ENCODE measurements at places on chromosomes 13 and 19. TPM values are rescaled to one million over a fixed set of nuclear protein-coding genes. Genes with fewer than 3 reads are reported as not detected.

GRCh38 chr13:34335014-34336007 lies 517.4 kb downstream of the RFC3 start:
- no peak for DNase-seq
- no peaks in the 10 kb centered on the region for H3K4me1 ChIP-seq
- H3K27ac ChIP-seq, result no peak overlapping the region
- no peak overlapping the region for H3K4me3 ChIP-seq
- no peaks in the 10 kb centered on the region for H3K36me3 ChIP-seq

- peak overlapping the region; percentile 94 for H3K27ac ChIP-seq
- H3K36me3 ChIP-seq, result no peaks in the 10 kb centered on the region
- H3K4me3 ChIP-seq, result peak overlapping the region; percentile 94
- peaks cover 15% of the 10 kb centered on the region for H3K4me1 ChIP-seq
- H3K27me3 ChIP-seq, result no peaks in the 10 kb centered on the region
Measured at GRCh38 chr19:35002037-35002535, 2.0 kb downstream of the GRAMD1A start.

DNA sequence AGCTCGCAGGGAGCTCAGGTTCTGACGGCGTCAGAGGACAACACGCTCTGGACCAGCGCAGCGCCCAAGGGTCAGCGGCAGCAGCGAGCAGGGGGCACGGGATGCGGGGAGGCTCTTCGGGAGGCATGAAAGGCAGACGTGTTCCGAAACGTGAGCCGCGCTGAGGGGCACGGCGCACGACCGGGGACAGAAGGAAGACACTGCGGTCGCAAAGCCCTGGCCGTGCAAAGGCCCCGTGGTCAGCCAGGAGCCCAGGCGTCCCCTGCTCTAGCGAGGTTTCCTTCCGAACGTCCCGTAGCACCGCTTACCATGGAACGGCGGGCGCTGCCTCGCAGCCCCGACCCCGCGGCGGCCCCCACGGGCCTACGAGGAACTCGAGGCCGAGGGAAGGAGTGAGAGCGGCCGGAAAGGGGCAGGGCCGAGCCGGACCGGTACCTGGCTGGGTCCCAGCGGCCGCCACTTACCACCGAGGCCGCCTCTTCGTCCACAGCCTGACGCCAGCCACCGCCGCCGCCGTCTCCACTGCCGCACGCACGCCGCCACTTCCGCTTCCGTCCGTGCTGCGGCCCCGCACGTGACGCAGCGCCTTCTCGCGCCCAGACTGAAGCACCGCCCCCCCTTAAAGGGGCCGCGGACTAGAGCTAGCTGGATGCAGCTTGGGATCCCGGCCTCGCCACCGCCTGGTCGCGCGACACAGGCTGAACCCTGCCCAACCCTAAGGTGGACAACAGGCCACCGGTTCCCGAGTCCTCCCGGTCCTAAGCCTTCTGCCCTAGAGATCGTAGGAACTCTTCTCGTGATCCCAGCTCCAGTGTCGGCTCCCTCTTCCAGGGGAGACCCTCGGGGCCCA lies 9.4 kb downstream of the ABHD17A start:
- DNase-seq, result peak; percentile 93
- H3K4me3 ChIP-seq, result peak overlapping the region; percentile 97
- H3K4me1 ChIP-seq, result peaks cover 36% of the 10 kb centered on the region

- peaks cover 25% of the 10 kb centered on the region for H3K36me3 ChIP-seq
- no peak for DNase-seq
- H3K4me3 ChIP-seq, result peak overlapping the region; percentile 89
- H3K4me1 ChIP-seq, result peaks cover 5% of the 10 kb centered on the region
- no peaks in the 10 kb centered on the region for H3K27me3 ChIP-seq
Measured at GRCh38 chr19:2820112-2820702, 539 bp downstream of the ZNF554 start.

DNA sequence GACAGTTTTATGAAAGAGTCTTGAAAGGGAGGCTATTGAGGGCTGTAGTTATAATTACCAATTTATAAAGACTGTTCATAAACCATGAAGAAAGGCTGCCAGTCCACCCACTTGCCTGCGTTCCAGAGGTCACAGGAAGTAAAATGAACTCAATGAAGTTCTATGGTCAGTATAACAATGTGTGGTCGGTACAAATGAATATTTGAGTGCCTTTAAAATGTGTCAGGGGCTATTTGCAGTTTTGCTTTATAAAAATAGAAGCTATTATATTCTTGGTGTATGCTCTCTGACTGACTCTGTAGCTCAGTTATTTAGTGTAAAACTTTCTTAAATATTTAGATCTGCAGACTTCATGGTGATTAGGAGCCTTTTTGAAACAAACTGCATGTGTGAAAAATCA lies 47.0 kb downstream of the ESD start:
- H3K36me3 ChIP-seq, result peaks cover 38% of the 10 kb centered on the region
- H3K27ac ChIP-seq, result no peak overlapping the region
- no peak for DNase-seq
- H3K4me3 ChIP-seq, result no peak overlapping the region
- H3K27me3 ChIP-seq, result no peaks in the 10 kb centered on the region

DNA sequence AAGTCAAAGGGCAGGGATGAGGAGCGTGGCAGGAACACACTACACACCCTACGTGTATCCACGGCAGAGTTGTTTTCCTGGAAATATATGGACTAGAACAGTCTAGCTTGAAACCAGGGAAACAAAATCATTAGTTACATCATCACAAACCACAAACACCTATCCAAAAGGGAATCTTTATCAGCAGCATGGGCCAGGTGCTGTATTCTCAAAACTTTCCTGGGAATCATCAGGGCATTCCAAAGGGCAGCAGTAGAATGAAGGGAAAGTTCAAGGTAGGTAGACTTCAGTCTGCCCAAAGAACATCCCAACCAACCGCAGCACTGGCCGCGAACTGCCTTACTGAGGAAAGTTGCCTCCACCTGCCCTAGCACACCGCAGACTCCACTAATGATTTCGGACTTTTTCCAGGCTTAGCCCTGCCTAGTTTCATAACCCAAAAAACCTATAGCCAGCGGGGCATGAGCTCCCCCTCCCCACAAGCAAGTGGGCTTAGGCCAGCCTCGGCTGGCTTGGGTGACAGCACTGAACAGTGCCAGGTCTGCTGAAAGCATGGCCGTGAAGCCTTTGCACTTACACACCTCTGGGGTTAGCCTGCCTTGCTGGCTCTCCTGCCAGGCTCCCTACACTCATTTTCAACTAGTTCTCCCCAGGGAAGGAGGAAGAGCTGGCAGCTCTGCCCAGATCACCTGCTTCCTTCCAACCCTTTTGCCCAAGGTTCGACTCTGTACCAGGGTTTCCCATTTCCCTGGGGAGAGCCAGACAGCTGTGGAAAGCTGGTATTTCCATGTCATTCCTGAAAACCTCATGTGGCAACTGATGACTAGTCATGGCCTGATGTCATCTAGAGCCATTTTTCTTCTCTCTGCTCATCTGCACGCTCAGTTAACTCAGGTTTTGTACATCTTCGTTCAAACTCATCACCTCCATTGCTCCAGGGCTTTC lies 77.3 kb upstream of the UBAC2 start:
- H3K27ac ChIP-seq, result no peak overlapping the region
- no peak overlapping the region for H3K4me3 ChIP-seq
- H3K27me3 ChIP-seq, result no peaks in the 10 kb centered on the region
- H3K4me1 ChIP-seq, result no peaks in the 10 kb centered on the region
- no peaks in the 10 kb centered on the region for H3K36me3 ChIP-seq
- no peak for DNase-seq

GRCh38 chr19:6002591-6002990 lies 24.7 kb upstream of the RANBP3 start:
- no peaks in the 10 kb centered on the region for H3K4me1 ChIP-seq
- no peaks in the 10 kb centered on the region for H3K36me3 ChIP-seq
- no peaks in the 10 kb centered on the region for H3K27me3 ChIP-seq
- H3K4me3 ChIP-seq, result no peak overlapping the region

DNA sequence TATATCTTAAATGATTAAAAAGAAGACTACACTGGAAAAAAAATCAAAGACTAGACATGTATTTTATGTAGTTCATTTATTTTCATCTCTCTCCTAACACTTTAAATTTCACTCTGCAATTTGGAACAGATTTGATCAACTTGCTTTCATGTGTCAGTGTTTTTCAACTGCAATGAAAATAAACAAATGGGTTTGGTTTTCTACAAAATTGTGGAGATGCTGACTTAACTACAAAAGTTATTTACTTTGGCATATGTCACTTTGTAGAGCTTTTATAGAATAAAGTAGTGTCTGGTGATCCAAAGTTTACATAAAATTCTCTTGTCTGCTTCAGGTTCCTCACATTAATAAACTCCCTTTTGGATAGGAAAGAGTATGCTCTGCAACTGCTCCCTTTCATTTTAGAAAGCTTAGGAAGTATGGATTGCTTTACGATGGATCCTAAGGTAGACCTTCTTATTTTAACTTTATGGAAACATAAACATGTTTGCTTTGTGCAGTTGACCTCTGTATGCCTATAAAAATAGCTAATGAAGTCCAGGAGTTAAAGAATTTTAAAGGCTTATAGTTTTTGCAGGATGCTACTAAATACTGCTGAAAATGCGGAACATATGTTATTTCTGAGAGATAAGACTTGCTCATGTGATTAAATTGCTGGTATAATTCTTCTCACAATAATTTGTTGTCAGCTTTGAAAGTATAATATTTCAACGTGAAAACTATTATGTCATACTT lies 815.9 kb downstream of the PCDH9 start:
- no peaks in the 10 kb centered on the region for H3K4me1 ChIP-seq
- DNase-seq, result no peak
- H3K4me3 ChIP-seq, result no peak overlapping the region
- no peak overlapping the region for H3K27ac ChIP-seq

DNA sequence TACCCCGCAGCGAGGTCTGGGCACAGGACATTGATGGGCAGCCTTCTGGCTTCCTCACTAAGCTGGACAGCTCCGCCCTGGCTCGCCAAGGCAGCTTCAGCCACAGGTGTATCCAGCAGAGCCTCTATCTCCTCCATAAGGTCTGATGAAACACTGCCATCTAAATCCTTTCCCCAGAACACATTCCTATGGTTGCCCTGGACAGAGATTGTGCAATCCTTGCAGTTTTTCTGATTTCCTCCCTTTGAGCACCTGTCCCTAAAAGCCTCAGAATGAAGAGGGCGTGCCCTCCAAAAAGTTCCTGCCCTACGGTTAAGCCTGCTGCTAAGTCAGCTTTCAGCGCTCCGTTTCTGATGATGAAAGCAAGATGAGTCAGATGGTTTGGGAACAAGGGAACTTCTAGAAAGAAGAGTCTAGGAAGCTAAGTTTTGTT lies 21.0 kb downstream of the CLEC4M start:
- no peak overlapping the region for H3K4me3 ChIP-seq
- DNase-seq, result no peak
- peaks cover 27% of the 10 kb centered on the region for H3K27me3 ChIP-seq
- H3K27ac ChIP-seq, result no peak overlapping the region
- H3K4me1 ChIP-seq, result no peaks in the 10 kb centered on the region

DNA sequence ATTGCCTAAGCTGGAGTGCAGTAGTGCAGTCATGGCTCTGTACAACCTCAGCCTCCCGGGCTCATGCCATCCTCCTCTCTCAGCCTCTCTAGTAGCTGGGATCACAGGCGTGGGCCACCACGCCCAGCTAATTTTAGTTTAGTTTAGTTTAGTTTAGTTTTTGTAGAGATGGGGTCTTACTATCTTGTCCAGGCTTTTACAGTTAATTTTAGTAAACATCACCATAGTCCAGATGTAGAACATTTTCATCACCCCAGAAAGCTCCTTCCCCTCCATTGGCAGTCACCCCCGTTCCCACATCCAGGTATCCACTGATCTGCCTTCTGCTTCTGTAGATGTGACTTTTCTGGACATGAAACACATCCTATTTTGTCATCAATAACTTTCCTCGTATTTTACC lies 41.1 kb downstream of the DNM2 start:
- no peak for DNase-seq
- H3K4me1 ChIP-seq, result peaks cover 10% of the 10 kb centered on the region
- H3K27me3 ChIP-seq, result no peaks in the 10 kb centered on the region
- no peak overlapping the region for H3K27ac ChIP-seq
- no peak overlapping the region for H3K4me3 ChIP-seq
- H3K36me3 ChIP-seq, result no peaks in the 10 kb centered on the region

DNA sequence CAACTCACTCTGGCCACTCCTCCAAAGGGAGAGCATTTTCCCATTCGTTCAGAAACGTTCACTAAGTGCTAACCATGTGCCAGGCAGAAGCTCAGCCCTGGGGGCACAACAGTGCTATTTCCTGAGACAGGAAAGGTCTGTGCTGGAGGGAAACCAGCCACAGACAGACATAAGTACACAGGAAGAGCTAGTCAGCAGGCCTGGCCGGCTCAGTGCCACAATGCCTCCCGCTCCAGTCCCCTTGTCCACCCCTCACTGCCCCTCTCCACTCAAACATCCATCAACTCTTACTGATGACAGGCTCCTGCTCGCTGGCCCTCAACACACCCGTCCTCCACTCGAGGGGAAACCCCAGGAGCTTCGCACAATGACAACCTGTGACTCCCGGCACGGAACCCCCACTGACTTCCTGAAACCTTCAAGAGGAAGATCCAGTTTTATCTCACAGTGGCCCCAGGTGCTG lies 11.3 kb upstream of the PLA2G4C start:
- no peak overlapping the region for H3K4me3 ChIP-seq
- H3K4me1 ChIP-seq, result no peaks in the 10 kb centered on the region
- no peak overlapping the region for H3K27ac ChIP-seq
- no peak for DNase-seq
- no peaks in the 10 kb centered on the region for H3K27me3 ChIP-seq
- no peaks in the 10 kb centered on the region for H3K36me3 ChIP-seq

- no peak overlapping the region for H3K4me3 ChIP-seq
- DNase-seq, result no peak
- no peaks in the 10 kb centered on the region for H3K27me3 ChIP-seq
- H3K4me1 ChIP-seq, result no peaks in the 10 kb centered on the region
- H3K36me3 ChIP-seq, result no peaks in the 10 kb centered on the region
Measured at GRCh38 chr13:48112896-48113755, 18.2 kb upstream of the MED4 start.

- no peak overlapping the region for H3K4me3 ChIP-seq
- no peak overlapping the region for H3K27ac ChIP-seq
- no peaks in the 10 kb centered on the region for H3K36me3 ChIP-seq
- no peak for DNase-seq
Measured at GRCh38 chr13:42707586-42707985, 73.8 kb upstream of the FAM216B start.

DNA sequence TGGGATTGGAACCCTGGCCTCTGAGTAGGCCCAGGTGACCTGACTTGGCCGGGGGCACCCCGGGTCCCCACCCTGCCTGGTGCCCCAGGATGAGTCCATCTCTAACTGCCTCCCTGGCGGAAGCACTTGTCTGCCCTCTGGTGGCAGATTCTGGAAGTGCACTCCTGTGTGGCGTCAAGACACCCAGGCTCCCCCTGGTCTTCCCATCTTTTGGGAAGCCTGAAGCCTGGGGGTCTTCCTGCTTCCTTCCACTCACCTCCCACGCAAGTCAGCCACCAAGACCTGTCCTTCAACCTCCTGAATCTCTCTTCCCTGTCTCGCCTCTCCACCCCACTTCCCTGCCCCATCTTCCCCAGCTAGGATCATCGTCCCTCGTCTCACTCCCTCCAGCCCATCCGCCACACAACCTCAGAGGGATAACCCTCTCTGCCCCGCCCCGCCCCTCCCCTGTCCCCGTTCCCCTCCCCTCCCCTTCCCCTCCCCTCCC lies 7.4 kb downstream of the RABAC1 start:
- H3K36me3 ChIP-seq, result no peaks in the 10 kb centered on the region
- H3K4me1 ChIP-seq, result no peaks in the 10 kb centered on the region
- peak; percentile 76 for DNase-seq
- no peaks in the 10 kb centered on the region for H3K27me3 ChIP-seq

Gene LRRC4B
- 0.27 TPM for total RNA-seq

Gene DCT
- total RNA-seq, result 0.64 TPM

Gene KLK2
- not detected for total RNA-seq

Gene ALOX5AP
- total RNA-seq, result 5.2 TPM

Gene CGB1
- not detected for total RNA-seq

Gene ARHGAP33
- 1.4 TPM for total RNA-seq

Gene FGF14
- 0.02 TPM for total RNA-seq

Gene C19orf33
- 3.7 TPM for total RNA-seq

Gene PDCD5
- 173 TPM for total RNA-seq

Gene SIGLEC6
- total RNA-seq, result 0.32 TPM

All from psoas muscle (tissue), 8 donors.